ENCODE measurements at places on chromosomes 1 and 21.

DNA sequence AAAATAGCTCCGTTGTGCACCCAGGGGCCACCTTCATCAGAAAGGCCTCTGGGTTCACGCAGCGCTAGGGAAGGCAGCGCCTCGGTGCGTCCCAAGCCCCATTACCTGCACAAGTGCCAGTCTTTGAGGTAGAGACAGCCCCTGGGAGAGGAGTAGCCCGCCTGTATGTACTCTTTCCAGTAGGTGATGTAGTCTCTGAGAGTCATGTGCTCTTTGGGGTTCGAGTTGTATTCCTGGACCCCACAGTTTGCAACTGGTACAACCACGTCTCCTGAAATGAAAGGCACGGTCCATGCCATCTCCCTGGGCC is 601 bp downstream of the JMJD4 start:
- DNase-seq, result no peak

- no peak for DNase-seq
These were observed 237.1 kb downstream of the TRABD2B start for GRCh38 chr1:47759936-47760629.

- DNase-seq, result no peak
These were observed 43.3 kb upstream of the ATP1A1 start for GRCh38 chr1:116329524-116330341.

- DNase-seq, result no peak
These were observed 2.2 kb upstream of the FYB2 start for GRCh38 chr1:56821462-56821797.

DNA sequence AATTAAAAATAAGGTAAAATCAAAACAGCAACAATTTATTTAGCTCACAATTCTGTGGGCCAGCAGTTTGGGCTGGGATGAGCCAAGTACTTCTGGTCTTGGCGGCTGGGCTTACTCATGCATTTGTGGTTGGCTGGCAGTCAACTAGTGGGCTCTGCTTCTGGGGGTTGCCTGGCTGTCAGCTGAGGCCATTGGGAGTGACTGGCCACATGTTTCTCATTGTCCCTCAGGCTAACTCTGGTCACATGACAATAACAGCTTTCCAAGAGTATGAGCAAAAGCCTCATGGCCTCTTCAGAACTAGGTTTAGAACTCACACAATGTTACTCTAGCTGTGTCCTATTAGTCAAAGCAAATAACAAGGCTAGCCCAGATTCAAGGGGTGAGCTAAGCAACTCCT is 15.6 kb upstream of the CHIA start:
- peak; percentile 4 for DNase-seq

DNA sequence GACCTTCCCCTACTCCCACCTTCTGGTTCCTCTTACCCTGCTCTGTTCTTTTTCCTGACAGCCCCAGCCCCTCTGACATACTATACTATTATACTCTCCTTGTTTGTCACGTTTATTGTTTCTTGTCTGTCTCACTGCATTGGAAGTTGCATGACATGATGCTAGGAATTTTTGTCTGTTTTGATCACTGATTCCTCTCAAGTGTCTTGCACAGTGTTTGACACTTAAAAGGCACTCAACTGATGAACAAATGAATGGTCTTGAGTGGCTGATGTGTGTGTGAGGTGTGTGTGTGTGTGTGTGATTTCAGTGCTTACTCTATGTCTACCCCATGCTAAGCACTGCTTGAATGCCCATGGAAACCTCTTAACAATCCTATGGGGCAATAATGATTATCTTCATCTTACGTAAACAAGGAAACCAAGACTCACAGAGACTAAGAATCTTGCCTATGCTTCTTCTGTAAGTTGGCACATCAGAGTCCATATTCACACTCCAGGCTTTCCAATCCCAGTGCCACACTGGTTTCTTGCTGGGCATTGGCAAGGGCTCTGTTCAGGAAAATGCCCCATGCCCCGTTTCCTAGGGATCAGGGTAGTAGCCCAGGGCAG is 59.7 kb downstream of the ATP1A1 start:
- DNase-seq, result no peak

DNA sequence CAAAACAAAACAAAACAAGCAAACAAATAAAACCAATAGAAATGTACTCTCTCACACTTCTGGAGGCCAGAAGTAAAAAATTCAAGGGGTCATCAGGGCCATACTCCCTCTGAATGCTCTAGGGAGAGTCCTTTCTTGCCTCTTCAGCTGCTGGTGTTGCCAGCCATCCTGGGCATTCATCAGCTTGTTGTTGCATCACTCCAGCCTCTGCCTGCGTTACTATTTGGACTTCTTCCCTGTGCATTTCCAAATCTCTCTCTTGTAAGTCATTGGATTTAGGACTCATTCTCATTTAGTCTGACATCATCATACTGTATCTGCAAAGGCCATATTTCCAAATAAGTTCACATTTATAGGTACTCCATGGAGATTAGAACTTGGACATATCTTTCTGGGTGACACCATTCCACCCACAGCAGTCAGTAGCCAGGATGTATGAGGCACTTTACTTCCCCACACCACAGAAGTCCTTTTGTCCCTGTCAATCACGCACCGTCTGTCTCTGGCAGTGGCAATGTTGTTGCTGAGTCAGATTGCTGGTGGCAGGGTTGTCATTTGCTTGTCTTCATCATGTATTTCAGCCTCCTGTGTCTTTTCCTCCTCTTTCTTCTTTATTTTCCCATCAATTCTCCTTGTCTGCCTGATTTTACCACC is 151.0 kb upstream of the KCNJ6 start:
- DNase-seq, result no peak

DNA sequence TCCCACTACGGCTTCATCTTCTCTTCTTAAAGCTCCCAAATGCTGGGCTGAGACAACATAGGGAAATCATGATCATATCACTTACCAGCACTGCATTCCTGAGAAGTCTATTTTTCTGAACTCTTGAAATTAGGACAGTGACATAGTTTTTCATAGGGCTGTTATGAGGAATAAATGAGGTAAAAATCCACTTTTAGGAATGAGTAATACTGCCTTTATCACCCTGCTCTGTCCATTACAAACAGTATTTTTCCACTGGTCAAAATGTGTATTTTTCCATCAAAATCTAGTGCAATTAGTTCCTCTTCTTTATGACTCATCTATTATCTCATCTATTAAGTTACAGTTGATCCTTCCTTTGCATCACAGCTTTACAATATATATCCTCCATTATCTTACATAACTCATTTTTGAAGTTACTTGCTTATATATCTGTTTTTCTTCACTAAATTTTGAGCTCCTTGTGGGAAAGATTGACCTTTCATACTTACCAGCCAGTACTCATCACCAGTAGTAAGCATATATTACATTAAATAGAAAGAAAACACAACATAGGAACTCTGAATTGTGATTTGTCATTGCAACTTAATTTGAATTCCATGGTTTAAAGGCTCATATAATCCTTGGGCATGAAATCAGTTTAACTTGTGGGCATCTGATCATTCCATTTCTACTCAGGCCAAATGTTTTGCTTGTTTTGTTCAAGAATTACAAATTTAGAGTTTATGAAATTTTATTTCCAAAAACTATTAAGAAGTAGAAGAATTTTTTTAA is 37.1 kb downstream of the PRRX1 start:
- DNase-seq, result no peak

DNA sequence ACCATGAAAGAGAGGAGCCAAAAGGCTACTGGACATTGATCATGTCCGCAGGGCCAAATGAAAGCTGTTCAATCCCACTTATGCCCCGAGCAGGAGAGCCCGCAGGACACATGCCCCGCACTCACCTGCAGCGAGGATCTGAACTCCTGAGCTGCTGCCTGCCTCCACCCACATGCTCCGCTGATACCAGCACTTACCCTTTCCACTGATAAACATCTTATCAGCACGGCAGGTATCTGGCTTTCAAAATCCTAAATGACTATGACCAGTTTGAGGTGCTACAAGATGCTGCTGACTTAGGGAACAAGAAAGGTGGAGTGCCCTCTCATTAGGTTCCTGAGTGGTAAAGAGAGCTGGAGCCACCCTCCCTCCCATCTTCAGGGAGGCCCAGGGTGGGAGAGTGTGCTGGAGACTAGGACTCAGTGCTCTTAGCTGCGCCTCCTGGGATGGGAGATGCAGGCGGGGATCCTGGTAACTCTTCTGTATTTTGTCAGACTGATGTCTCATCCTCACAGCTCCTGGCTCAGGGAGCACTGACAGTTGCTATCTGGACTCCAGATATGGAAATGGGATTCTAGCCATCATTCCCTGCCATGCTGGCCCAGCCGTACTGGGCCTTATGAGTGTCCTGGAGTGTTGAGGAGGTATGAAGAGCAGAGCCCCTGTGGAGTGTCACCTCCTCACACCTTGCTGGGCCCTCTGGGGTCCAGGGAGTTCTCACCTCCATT is 86.4 kb upstream of the F3 start:
- no peak for DNase-seq

DNA sequence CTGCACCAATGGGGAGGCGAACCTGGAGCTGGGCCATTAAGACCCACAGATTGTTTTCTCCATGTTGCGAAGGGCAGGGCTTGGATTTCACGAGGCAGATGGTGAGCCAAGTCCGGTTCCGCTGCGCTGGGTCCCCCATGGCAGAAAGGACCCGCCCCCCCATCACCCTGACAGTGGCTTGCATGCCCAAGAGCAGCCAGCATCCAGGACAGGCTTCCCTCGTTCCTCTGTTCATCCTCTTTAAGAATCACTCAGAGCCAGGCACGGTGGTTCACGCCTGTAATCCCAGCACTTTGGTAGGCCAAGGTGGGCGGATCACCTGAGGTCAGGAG is 15.8 kb upstream of the NPHP4 start:
- DNase-seq, result no peak

DNA sequence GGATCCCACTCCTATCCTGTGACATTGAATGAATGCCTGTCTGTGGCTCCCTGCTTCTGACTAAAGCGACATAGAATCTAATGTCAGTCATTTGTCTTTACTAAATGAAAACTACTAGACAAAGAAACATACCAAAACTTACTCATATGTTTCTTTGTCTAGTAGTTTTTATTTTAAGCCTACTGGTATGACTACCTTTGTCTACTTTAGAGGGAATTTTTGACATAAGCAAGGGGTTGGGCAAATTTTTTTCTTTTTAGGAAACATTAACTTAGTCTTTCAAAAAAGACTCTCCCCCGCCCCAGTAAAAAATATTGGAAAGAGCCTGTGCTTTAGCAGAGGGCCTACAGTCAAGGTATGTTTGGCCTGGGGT is 4.9 kb downstream of the NEK7 start:
- no peak for DNase-seq

GRCh38 chr1:48710318-48710717 is 66.4 kb downstream of the BEND5 start:
- DNase-seq, result no peak

- no peak for DNase-seq
These were observed 435 bp downstream of the ILF2 start for GRCh38 chr1:153670257-153670858.

GRCh38 chr1:231170875-231171274 is 9.0 kb downstream of the TRIM67 start:
- no peak for DNase-seq

- no peak for DNase-seq
These were observed 7.0 kb downstream of the CDKN2C start for GRCh38 chr1:50976890-50977574.

- DNase-seq, result no peak
These were observed 191.4 kb downstream of the KCNK2 start for GRCh38 chr1:215273838-215274516.

GRCh38 chr1:244371242-244372141 is 80.2 kb downstream of the ADSS2 start:
- DNase-seq, result no peak

DNA sequence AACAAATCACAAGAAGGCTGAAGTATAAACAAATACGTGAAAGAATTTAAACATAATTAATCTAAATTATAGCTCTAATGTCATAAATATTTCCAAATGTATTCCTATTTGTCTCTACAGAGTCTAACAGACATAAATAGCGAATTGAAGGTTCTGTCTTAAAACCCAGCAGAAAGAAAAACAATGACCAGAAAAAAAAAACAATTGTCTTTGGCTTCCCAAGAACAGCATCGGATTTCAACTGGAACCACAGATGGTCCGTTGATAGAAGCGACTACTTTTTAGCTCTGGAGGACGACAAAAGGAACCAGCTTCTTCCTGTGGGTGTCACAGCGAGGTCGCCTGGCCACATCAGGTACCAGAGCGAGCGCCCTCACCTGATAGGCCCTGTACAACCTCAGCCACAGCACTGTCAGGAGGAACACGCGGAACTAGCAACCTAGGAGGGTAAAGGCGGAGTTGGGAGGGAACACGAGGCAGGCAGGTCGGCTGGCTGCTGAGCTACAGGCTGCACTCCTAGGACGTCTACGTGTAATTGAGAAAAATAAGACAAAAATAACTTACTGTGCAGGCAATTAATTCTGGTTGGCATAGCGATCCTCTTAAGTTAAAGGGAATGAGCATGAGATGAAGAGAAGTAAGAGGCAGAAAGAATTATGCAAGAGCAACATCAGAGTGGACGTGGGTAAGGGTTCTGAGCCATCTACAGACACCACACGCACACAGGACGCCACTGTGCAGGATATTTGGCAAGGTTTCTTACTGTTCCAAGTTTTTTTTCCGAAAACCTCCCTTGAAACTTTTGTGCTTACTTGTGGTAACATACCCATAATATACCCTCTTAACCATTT is 16.7 kb upstream of the PRDM15 start:
- no peak for DNase-seq

- DNase-seq, result no peak
These were observed 25.2 kb downstream of the PRAMEF20 start for GRCh38 chr1:13435458-13435857.

DNA sequence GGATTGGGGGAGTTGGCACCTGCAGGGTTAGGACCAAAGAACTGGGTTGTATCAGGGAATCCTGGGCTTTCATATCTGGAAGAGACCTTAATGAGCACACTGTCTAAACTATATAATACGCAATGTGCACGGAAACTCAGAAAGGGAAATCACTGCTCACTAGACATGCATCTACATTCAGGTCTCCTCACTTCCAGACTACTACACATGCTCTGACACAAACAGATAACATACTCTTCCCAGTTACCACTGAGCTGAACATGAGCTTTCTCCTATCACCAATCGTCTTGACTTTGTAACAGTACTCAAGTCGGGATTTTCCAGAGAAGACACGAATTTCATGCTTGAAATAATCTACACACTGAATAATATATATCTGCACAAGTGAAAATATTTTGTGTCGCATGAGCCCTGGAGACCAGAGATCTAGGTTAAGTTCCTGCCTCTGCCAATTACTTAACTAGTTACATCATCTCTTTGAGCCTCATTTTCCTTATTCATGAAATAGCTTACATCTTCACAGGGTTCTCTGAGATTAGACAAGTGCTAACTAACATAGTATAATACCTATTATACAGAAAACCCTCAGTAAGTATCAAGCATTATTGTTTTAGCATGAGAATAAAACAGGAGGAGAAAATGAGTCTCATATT is 101.1 kb downstream of the JAK1 start:
- no peak for DNase-seq

All from hindlimb muscle (tissue), 1 donor.